NCI-H2029 (cell line): ENCODE measurements at places on chromosomes 6 and 20.

- no peak for DNase-seq
Measured at GRCh38 chr6:40352006-40352405, 235.2 kb downstream of the LRFN2 start.

- DNase-seq, result no peak
Measured at GRCh38 chr6:15491986-15492269, 170.9 kb downstream of the DTNBP1 start.

DNA sequence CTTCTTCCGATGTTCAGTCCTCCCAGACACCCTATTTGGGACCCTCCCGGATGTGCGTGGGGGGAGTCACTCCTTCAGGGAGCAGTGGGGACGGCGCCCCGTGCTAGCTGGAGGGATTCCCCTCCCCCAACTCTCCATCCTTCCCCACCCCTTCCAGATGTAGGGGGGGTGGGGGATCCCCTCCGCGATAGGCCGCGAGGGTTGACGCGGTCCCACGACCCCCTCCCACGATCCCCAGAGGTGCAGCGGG, 548 bp downstream of the GNL1 start:
- no peak for DNase-seq

DNA sequence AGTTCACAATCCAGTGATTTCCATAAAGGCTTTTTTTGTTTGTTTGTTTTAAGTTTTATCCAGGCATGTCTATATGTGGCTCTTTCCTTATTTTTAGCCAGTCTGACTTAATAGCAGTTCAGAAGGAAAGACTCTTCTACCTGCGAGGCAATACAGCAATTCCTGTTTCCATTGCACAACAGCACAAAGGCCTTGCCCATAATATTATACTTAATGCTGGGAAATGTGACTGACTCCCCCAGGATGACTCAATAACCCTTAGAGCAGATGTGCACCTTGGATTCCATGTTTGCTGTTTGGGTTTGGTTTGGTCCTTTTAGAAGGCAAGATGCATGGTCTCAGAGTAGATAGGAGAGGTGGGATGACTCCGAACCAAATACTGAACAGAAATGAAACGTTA, 184.1 kb downstream of the MTFR2 start:
- DNase-seq, result no peak

GRCh38 chr6:157312757-157313156, 10.6 kb downstream of the TMEM242 start:
- DNase-seq, result no peak

DNA sequence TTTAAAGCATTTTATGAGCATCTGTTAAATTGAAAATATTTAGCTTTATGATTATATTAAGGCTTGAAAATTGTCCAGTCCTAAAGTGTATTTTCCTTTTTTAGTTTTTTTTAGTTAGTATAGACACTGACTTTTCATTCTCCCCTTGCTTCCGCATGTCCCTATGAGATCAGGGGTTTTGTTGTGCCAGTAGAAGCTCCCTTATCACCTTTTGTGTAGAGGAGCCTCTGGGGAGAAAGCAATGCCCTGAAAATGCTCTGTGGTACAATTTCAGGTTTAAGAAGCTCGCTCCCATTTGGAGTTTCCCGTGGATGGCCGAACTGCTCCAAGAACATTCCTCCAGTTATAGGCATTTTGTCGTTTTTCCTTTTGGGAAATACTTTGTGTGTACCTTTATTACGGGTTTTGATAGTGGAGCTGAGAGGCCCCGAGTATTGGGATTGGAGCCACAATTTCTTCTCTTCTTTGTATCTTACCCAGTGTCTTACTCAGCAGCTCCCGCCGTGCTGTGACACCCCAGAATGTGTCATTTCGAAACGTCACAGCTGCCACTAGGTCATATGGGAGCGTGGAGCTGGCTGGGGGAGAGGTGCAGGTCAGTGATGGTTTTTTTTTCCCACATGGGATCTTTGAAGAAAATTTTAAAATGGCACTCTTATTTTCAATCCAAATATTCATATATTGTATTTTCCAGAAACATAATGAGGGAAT, 49.9 kb downstream of the RPRD1B start:
- no peak for DNase-seq

- no peak for DNase-seq
Measured at GRCh38 chr6:69601132-69601531, 195.7 kb downstream of the LMBRD1 start.

DNA sequence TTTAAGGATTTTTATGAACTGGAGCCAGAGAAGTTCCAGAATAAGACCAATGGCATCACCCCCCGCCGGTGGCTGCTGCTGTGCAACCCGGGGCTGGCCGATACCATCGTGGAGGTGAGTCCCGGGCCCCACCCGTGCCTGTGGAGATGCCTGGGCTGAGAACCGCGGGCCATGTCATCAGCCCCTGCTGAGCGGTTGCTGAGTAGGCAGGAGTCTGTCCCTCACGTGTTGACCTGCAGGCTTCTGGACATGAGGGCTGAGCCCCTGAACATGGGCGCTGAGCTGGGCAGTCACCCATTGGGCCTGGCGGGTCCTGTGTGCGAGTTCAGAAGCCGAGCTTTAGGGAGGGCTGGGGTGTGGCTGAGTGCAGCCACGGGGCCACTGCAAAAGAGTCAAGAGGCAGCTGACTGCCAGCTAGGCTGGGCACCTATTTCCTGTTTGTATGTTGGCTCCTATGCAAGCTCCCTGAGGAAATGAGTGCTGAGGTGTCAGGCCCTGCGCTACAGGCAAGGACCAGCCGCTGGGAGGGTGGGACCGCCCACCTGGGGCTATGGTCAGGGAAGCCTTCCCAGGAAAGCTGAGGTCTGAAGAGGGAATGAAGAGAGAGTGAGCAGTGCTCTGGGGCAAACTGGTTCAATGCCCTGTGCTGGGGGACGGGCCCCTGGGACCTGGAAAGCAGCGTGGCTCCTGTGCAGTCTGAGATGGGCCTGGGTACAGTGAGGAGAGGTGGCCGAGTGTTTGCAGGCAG, 34.3 kb downstream of the PYGB start:
- peak; percentile 76 for DNase-seq

- DNase-seq, result no peak
Measured at GRCh38 chr20:24289737-24290481, 179.5 kb upstream of the SYNDIG1 start.

DNA sequence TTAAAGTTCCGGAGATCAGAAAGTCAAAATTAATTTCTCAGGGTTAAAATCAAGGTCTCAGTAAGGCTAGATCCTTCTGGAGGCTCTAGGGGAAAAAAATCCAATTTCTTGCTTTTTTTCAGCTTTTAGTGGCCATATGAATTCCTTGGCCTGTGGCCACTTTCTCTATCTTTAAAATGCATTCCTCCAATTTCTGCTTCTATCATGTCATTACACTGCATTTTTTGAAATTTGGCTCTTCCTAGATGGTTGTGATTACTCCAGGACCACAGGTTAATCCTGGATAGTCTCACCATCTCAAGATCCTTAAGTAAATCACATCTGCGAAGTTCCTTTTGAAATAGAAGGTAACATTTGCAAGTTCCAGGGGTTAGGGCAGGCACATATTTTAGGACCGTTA, 1294.9 kb upstream of the CITED2 start:
- no peak for DNase-seq

DNA sequence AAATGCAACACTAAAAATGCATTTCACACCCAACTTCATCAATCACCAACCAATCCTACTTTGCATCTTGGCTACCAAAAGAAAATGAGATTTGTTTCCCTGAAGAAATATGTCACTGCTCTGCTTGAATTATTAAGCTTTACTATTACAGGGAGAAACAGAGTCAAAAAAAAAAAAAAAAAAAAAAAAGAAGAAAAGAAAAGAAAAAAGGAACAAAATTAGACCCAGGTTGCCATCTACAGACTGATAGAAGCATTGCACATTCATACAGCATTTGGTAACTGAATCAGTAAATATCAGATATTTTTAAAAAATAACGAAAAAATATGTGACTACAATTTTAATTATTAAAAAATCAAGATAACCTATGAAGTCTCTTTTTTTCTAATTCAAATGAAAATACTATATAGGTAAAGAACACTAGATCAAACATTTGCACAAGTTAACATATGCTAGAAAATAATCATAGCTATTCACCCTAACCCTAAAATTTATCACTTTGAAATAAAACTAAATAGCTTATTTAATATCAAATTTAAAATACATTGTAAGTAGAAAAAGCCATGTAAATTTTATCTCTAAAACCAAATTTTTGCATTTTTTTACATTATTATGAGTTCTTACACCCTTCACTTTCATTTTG, 83.3 kb downstream of the DCDC2 start:
- DNase-seq, result peak; percentile 5

GRCh38 chr6:140636271-140636907, 1261.9 kb upstream of the CITED2 start:
- DNase-seq, result no peak

- no peak for DNase-seq
Measured at GRCh38 chr6:10880366-10880765, 1.5 kb downstream of the GCM2 start.

DNA sequence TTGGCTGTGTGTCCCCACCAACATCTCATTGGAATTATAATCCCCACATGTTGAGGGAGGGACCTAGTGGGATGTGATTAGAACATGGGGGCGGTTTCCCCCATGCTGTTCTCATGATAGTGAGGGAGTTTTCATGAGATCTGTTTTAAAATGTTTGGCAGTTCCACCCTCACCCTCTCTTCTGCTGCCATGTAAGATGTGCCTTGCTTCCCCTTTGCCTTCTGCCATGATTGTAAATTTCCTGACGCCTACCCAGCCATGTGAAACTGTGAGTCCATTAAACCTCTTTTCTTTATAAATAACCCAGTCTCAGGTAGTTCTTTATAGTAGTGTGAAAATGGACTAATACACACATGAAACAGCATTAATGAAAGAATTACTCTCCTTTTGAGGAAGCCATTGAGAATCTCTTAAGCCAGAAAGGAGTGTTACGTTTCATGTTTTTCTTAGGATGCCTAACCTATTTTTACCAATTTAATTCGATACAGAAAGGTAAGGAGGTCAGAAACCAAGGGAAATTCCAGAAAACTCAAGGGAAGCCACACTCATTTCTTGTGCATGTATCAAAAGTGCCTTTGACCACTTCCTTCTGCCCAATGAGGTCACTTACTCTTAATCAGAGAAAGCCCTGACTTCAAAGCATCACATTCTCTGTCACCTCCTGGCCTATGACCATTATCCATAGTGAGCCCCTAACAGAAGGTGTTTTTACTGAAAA, 24.7 kb upstream of the HINT3 start:
- DNase-seq, result no peak

- no peak for DNase-seq
Measured at GRCh38 chr6:7154341-7155139, 46.8 kb downstream of the RREB1 start.

DNA sequence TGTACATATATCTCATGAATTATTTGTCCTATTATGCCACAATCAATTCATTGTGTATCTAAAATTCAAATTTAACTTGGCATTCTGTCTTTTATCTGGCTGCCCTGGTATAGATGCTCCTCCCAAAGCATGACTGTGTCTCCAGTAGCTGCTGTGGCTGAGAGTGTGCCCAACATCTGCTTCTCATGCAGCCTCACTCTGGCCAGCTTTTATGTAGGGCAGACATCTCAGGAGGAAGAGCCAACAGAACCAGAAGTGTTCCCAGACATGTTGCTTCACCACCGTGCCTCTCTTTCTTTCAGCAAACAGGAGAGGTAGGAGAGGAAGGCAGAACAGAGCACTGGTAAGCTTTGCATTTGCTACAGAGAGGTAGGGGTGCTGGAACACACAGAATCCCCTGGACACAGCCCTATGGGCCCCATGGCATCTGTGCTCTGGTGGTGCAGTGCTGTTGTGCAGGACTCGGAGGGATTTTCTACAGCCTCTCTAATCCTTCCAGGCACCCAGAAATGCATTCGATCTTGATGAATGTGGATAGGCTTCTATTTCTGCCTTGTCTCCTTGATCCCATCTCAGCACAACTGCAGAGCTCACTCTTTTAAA, 637.1 kb downstream of the UTRN start:
- no peak for DNase-seq

GRCh38 chr6:100035873-100036653, 42.0 kb upstream of the MCHR2 start:
- no peak for DNase-seq

DNA sequence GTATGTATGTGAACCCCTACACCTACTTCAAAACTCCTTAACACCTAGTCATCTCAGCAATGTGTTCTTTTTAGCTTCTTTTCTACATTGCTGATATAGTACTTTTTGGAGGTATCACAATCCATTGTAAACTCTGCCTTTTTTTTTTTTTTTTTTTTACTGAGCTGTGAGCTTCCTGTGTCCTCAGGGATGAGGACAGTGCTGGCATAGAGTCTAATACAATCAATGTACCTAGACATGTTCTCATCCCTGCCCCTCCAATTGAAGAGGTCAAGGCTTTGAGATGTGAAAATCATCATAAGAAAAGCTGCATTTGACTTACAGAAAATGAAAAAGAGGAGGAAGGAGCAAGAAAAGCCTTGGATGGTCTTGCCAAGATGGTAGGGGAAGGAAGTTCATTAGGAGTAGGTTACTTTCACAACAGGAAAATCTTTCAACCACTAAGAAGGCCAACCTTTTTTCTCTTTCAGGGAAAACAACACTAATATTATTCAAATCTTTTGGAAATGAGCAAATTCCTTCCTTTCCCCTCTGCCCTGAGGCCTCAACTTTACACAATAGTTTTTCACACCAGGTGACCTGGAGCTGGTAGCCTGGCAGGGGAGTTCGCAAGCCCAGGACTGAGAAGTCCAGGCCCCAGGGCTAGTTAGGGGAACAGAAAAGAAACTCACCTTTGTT, 2.8 kb upstream of the JARID2 start:
- no peak for DNase-seq

DNA sequence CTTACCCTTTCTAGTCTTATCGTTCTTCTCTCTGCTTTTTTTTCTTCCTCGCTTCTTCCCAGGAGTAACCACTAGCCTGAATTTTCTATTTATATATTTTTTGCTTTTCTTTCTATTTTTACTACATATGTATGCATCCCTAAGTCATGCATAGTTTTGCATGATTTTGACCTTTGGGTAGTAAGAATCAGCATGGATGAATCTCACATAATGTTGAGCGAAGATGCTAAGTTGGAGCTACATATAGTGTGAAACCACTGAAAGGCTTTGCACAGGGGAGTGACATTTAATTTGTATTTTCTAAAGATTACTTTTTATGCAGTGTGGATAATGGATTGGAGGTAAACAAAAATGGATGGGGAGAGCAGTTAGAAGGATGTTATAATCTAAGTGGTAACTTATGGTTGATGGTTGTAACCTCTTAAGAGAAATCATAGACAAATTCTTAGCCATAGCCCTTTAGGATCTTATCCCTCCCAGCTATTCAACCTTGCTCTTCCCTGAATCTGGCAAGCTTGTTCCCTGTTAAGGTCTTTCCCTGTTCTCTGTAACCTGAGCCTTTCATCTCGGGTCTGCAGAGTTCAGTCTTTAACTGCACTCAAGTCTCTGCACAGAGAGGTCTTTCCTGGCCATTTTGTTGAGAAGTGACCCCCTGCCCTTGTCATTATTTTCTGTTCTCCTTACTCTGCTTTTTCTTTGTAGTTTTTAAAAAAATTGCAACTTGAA, 18.0 kb downstream of the PEX7 start:
- no peak for DNase-seq
